NCI-H187 treated with DMSO at 0.1 percent for 48 hours (cell line): ENCODE measurements at places on chromosomes 16 and 17.

DNA sequence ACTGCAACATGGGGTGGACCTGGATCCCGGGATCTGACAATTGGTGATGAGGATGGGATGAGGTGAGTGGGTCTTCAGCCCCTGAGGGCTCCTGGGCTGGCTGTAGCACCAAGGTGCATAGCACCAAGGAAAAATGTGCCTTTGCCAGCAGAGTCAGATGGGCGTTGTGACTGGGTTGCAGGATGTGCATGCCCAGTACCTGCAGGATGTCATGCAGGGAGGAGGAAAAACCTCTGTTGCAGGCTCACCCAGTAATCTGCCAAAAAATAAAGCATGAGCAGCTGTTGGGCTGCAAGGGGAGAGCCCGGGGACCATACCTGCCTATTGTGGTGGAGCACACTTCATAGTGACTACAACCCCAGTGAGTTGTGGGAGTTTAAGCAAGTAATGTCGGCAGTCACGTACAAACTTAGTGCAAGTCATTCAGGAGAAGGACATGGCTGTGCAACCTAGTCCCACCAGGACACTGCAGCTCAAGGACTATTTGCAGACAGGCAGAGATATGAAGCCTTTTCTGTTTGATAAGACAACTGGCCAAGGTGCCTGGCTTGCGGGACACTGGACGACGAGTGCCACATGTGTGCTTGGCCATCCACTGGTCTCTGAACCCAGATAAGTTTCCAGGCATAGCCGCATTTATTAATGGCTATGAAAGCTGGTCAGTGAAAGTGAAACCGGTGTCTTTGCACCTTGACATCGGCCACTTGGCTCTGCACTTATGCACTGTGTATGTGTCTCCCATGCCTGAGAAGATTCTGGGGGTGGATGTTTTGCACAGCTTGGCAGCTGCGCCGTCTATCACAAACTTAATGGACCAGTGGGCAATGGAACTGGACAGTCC, 499.8 kb downstream of the KCNJ2 start:
- DNase-seq, result no peak

GRCh38 chr16:68091380-68092261, 6.5 kb downstream of the NFATC3 start:
- DNase-seq, result no peak

DNA sequence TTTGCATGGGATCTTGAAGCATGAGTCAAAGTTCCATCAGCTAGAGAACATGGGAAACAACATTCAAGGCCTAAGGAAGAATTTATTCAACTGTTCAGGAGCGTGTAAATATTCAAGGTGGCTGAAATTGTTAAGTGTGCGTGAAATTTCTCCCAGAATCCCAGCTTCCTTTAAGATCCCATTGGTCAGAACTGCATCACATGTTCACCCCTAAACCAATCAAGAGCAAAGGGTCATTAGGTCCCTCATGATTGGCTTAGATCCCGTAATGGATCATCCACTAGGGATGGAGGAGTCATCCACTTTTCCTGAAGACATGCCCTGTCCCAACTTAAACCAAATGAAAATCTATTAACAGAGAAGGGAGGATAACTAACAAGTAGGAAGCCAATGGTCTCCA, 201.6 kb downstream of the TMEM114 start:
- no peak for DNase-seq

DNA sequence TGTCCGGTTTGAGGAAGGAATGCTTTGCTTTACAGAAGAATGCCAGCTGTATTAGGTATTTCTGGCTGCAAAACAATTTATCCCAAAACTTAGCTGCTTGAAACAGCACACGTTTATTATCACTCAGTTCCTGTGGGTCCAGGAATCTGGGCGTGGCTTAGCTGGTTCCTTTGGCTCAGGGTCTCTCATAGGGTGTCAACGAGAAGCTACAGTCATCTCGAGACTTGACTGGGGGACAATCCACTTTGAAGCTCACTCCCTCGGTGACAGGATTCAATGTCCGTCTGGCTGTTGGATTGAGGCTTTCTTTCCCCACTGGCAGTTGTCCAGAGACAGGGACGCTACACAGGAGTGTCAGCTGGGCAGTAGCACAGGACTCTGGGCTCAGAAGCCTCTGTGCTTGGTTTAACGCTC, 9.6 kb upstream of the RHBDF2 start:
- DNase-seq, result no peak

DNA sequence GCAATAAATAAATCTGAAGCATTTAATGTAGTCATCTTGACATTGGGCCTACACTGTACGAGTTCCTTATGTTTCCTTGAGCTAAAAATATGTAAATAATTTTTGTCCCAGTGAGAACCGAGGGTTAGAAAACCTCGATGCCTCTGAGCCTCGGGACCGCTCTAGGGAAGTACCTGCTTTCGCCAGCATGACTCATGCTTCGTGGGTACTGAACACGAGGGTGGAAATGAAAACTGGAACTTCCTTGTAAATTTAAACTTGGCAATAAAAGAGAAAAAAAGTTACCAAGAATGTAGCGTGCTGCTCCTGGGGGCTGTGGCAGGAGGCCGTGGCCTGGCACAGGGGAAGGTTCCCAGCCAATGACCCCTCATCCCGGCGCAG, 74.1 kb downstream of the SOCS1 start:
- DNase-seq, result no peak

GRCh38 chr17:2299136-2299535, 4.4 kb downstream of the SMG6 start:
- no peak for DNase-seq

DNA sequence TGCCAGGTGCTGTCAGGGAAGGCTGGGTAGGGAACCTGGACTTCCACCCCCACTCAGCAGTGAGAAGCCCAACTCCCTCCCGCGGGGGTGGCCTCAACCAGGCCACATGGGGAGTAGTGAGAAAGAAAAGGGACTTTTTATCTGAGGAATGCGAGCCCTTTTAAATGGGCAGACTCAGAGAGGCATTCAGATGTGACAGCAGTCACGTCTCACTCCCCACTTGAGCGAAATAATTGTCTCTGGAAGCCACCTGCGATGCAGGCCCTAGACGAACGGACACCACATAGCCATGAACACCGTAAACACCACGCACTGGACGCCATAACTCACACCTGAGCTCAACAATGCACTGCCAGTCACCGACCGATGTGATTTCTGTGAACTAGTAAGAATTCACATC, 11.9 kb upstream of the CD300E start:
- peak; percentile 48 for DNase-seq

- no peak for DNase-seq
Observed at GRCh38 chr16:29230671-29231096, 175.8 kb downstream of the NPIPB11 start.

DNA sequence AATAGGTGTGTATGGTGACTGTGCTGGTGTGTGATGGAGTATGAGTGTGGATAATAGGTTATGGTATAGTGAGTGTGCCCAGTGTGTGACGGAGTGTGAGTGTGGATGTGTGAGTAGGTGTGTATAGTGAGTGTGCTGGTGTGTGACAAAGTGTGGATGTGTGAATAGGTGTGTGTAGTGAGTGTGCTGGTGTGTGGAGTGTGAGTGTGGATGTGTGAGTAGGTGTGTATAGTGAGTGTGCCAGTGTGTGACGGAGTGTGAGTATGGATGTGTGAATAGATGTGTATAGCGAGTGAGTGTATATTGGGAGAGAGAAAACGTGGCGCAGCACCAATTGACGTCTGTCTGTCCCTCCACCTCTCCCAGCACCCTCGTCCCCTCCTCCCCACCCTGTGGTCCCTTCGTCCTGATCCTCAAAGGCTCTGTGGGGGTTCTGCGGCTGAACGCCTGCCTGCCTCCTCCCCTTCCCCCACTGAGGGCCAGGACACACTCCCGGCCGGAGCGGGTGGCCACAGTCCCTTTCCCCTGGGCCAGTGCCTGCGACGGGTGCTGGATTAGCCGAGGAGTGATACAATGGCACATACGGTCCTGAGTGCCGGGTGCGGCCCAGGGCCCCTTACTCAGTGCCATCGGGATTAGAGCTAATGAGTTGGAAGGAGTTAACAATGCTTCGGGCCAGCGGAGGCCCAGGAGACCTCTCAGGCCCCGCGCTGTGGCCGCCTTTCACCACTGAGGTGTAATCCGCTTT, 160.0 kb downstream of the MRM1 start:
- DNase-seq, result no peak

GRCh38 chr17:19708431-19709175, 7.8 kb downstream of the SLC47A2 start:
- no peak for DNase-seq

DNA sequence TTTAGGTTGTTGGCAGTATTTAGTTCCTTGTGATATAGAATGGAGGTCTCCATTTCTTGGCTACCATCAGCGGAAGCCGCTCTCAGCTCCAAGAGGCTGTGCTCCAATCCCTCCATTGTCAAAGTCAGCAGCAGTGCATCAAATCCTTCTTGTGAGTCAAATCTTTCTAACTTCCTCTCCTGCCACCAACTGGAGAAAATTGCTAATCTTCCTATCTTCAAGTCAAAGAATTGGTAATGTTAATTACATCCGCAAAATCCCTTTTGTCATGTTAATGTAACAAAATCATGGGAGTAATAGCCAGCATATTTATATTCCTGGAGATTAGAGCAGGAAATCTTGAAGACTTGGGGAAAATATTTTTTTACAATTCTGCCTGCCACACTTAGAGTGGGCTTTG, 436.4 kb upstream of the DYNLRB2 start:
- DNase-seq, result no peak

DNA sequence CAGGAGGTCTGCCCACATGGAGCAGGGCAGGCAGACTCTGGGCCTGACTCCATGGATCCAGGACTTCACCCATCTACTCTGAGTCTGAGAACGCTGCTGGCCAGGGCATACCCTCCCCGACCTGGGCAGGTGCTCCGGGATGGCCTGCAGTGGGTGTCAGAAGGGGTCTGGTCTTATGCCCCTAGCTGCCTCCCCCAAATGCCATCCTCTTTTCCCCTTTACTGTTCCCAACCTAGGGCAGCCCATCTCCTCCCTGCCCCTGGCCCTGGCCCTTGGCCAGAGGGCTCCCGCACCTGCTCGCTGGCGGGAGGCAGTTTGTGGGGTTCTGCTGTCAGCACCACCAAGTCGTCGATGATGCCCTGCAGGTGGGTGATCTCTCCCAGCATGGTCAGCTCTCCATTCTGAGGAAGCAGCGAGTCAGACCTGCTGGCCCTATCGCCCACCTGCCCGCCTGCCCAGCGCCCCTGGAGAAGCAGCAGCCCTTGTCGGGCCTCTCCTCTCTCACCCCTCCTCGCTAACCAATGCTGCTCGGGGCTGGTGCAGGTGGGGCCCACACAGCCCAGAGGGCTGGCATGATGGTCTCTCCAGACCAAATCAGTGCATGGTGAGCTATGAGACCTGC, 8.2 kb downstream of the MTSS2 start:
- DNase-seq, result no peak

DNA sequence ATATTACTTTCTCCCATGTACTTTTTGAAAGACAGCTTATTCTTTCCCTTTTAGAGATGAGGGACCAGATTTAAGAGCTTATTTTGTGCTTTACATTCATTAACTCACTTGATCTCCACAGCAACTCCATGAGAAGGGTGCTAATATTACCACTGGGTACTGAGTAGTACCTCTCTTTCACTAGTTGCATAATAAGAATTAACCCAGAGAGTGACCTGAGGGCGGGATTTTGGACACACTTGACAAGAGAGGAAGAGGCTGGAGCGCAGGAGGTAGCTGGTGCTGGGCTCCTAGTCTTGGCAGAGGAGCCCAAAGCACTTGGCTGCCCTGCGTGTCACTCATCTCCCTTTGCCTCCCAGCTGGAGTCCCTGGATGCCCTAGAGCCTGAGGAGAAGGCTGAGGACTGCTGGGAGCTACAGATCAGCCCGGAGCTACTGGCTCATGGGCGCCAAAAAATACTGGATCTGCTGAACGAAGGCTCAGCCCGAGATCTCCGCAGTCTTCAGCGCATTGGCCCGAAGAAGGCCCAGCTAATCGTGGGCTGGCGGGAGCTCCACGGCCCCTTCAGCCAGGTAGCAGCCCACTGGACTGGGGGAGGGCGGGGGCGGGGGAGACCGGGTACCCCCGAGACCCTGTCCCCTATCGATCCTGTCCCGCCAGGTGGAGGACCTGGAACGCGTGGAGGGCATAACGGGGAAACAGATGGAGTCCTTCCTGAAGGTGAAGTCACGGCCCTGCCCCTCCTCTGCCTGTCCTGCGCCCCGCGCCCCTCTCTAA, 1.7 kb upstream of the MAZ start:
- DNase-seq, result no peak

DNA sequence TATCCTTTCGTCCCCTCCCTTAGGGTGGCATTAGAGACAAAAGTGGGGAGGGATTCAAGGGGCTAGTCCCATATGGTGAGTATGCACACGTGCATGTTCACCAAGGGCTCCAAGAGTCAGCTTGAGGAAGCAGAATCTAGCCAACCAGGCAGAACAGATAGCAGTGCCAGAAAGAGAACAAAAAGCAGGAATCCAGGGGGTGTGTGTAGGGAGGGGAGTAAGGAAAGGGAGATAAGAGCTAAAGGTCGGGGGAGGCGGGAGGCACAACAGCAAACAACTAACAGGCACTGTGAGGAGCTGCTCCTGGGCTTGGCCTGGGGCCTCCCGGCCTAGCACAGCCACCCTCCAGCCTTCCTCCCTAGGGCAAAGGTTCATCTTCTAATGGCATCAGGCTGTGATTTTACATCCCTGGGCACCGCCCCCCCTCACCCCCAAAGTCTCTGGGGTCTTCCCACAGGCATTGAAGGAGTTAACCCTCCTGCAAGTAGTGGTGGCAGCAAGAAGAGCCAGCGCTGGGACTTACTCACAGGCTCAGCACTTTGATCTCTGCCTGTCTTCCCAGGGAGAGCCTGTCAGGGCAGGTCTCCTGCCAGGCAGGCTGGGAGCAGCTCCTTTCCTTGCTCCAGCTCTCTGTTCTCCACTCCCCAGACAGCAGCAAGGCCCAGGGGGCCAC, 12.4 kb upstream of the SUPT4H1 start:
- no peak for DNase-seq
